ENCODE measurements at places on chromosomes 12 and 14.

DNA sequence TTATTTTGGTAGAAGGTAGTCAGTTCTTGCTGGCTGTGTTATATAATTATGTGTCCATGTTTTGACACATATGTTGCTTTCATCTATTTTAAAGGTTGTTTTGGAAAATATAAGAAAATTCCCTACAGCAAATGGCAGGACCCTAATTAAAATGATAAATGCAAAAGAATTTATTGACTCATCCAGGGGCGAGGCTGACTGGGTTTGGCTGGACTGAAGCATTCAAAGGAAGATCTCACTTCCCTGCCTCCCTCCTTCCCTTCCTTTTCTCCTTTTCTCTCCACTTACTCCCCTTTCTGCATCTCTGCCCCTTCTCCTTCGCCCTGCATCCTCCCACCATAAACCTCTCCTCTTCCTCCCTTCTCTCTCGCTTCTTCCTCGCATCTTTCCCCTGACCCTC, 129.6 kb downstream of the SNAPC1 start:
- no peak for DNase-seq

DNA sequence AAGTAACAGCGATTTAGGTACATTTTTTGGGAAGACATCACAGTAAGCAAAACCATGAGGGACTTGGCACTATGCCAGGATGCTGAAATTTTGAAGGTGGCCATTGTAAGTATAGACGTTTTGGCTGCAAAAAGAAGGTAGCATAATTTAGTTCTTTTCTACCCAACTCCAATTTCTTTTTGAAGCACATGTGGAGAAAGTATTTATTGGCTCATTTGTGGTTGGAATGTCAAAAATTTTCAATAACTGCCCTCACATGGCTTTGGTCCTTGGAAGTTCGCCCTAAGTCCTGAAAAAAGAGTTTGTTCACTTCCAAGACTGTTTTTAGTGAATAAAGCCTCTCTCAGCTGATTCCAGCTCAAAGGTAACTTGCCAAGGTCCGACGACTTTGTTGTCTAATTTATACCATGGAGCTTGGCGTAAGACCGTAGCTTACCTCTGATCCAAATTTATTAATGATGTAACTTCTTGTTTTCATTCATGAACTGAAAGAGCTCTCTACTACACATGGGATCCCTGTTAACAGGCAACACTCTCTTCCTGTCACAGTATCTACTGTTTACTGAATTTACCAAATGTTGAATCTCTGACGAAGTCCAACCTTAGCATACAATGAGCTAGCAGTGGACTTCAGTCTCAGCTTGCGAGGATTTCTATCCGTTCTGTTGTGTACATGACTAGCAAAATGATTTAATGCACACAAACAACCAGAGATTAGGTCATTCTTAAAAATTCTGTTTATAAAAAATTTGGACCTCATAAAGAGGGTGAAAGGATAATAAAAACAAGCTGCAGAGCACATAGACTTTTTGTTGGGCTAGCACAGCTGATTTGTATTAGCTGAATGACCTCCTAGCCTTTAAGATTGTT, 49.0 kb downstream of the MSRB3 start:
- DNase-seq: no peak

- no peak for DNase-seq
Observed at GRCh38 chr12:15752785-15753184, 36.4 kb downstream of the EPS8 start.

DNA sequence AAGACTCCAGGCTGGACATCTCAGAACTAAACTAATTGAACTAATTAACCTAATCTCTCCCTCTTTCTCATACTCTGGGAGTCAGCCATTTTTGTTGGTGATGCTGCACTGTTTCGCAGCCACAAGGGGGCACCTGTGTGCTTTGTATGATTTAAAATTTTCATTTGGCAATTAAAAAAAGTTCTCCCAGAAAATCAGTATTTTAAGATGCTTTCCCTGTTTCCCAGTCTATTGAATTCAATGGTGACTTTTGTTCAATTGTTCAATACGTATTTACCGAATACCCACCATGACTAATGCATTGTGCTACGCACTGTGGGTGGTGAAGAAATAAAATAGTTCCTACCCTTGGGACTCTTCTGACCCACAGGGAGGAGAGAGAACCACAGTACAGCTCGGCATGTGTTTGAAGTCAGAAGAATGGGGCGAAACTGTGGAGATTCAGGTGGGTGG, 63.7 kb downstream of the ZNF664 start:
- no peak for DNase-seq

DNA sequence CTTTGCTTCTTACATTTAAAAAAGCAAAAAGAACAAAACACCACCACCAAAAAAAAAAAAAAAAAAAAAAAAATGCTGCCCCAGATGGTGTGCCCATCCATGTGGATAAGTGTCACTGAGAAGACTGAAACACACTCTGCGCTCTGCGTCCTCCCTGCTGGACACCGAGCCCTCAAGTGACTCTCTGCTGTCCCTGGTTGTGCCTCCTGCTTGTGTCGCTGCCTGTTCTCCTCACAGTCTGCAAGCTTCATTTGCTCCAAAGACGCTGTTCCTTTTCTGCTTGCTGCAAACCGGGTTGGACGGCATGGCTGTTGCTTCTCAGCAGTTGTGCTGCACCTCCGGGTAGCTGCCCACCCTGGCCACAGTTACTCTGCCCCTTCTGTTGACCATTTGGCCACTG, 276.2 kb upstream of the ATP2B1 start:
- no peak for DNase-seq
